Stimulated activated CD4-positive, alpha-beta T cell treated with anti-CD3 and anti-CD28 coated beads, Interleukin-1b, Interleukin-23, amount 100 ng/mL, for 1 hour (primary cell): ENCODE measurements at places on chromosomes 12 and 14.

DNA sequence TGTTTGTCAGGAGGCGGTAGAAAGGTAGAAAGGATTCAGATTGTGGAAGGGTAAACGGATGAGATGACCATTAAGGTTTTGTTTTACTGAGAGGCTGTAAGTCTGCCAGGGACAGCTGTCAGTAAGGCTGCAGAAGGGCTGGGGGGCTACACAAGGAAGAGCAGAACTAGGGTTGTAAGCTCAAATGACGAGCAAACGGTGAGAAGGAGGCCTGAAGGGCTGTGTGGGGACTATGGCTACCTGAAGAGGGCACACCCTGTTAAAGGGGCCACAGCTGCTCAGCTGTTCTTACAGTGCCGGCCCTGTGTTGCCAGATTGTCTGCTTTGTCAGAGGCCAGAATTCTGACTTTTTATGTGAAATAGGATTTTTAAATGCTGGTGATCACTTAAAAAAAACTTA lies 19.1 kb downstream of the VASH1 start:
- no peak for DNase-seq

- no peak for DNase-seq
Measured at GRCh38 chr14:58872061-58872460, 234.3 kb downstream of the DACT1 start.

GRCh38 chr12:6792522-6793201 lies 3.3 kb downstream of the CD4 start:
- no peak for DNase-seq

DNA sequence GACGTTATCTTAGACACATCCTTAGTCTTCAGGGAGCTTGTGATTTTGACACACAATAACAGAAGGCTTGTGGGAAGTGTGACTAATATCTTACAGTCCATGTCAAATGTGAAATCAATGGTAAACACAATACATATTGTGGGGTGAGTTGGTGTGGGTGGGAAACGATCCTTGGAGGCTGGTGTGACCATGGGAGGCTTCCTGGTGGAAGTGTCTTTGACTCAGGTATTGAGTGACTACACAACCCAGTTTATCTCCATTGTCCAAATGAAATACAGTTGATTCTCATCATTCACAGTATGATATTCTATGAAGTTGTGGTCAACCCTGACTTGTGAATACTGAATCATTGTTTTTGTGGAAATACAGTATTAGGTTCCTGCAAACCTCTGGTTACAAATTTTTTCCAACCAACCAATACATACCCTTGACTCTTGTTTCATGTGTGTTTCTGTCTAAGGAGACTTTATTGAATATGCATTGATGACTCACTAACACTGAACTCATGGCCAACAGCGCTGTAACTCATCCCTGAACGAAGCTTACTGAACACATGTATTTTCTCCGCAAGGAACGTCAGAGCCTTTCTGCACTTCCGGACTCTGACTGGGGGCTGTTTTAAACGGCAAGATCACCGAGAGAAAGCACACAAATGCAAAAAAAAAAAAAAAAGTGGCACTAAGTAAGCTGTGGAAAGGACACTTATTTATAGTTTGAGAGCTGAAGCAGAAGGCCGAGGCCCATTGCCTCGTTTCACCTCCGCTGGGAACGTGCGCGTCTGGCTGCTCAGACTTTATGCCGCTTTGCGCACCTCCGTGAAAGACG lies 59.0 kb downstream of the CLMN start:
- DNase-seq: no peak

GRCh38 chr14:39956372-39956771 lies 524.1 kb upstream of the FBXO33 start:
- no peak for DNase-seq

DNA sequence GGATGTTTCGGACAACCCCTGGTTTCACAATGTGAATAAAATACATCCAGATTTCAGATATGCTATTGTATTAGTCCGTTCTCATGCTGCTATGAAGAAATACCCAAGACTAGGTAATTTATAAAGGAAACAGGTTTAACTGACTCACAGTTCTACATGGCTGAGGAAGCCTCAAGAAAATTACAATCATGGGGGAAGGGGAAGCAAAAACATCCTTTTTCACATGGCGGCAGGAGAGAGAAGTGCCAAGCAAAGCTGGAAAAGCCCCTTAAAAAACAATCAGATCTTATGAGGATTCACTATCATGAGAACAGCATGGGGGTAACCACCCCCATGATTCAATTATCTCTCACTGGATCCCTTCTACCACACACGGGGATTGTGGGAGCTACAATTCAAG lies 451.7 kb downstream of the MDGA2 start:
- DNase-seq: no peak
